ENCODE measurements at places on chromosomes 2 and 18.

DNA sequence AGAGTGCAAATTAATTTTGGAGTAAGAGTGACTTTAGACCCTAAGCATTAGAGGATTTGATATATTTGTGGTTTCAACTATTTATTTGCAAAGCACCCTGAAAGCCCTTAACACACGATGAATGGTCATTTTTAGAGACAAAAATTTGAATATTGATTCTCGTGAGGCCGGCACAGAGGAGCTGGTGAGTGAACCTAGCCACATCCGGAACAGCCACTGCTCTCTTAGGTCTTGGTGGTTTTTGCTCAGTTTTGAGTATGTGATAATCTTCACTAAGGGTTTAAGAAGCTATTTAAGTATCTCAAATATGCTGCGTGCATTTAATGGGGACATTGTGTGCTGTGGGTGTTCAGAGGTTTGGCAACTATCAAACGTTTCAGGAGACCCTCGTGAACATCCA, 204.8 kb downstream of the TSN start:
- DNase-seq: no peak

DNA sequence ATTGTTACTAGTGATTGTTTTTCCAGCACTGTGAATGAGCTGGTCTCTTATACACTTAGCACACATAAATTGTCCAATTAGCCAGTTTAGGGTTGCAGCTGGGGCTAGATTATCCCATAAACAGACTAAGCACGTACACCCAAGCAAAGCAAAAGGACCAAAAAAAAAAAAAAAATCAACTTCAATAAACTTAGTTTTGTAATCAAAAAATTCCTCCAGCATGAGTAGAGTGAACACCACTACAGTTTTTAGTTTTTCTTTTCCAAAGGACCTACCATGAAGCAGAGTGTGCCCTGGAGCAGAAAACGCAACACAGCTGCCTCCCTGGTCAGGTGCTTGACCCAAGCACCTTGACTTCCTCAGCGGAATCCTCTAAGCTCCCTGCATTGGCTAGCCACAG, 249.4 kb upstream of the SLC14A2 start:
- DNase-seq: no peak

DNA sequence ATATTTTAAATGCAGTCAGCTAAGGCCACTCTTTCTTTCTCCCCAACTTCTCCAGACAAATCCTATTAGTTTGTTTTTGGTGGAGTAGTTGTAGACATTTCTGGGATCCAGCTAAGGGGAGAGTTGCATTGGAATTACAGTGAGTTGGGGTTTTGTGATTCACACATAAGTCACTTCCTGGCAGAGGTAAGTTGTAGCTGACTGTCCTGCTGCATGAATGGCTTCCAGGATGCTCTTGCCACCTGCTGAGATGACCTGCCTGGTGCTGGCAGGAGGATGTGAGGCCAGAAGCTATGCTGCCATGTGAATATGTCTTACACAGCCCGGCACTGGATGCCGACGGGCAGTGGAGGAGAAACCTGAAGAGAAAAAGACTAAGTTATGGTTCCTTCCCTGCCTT, 243.7 kb downstream of the TDRD15 start:
- no peak for DNase-seq

DNA sequence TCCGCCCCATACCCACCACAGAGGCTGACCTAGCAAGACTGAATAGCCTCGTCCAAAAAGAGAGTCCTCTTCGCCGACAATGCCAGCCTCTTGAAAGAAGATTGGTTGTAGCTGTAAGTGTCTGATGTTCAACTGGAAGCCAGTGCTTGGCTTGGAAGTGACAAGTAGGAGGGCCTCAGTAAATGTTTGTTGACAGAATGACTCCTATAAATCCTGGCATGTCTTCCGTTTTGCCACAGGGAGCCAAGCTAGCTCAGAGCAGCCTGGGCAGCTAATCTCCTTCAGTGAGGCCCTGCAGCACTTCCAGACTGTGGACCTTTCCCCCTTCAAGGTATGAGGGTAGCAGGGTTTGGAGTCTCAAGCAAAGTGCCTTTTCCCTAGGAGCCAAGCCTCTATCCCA, 14.9 kb downstream of the ELMOD3 start:
- no peak for DNase-seq

- no peak for DNase-seq
Observed at GRCh38 chr2:70471129-70471528, 82.5 kb downstream of the TGFA start.

- DNase-seq: no peak
Observed at GRCh38 chr2:99439971-99440505, 49.8 kb downstream of the REV1 start.

- no peak for DNase-seq
Observed at GRCh38 chr2:161419638-161420190, 3.6 kb downstream of the TBR1 start.

All from NCI-H1105 treated with DMSO at 0.1 percent for 48 hours (cell line).